ENCODE measurements at places on chromosomes 7 and 10.
A peak's percentile ranks its signal among the peaks of the same experiment; 100 is the strongest.

- DNase-seq: no peak
Observed at GRCh38 chr7:18191862-18192625, 164.4 kb upstream of the PRPS1L1 start.

DNA sequence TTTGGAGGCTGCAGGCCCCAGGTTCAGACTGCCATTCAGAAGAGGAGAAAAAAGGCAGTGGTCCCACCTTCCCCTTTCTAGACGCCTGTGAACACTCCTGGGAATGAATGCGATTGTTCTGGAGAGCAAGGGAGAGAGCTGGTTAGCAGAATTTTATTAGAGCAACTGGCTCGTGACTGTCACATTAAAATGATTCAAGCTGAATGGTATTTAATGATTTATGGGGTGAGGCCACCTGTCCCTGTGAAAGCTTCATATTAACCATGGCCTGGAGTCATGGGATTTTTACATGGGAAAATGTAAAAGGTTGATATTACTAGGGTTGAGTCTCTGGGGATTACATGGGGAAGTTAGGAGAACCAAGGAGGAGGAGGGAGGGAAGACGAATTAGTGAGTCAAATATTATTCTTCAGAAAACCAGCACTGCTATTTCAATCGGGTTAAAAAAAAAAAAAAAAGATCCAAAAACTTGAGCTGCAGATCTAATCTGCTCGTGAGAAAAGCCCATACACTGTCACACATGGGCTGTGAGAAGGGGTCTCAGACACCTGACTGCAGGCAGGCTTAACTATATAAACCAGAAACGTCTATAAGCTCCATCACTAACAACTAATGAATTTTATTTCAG lies 8.3 kb downstream of the CXCL12 start:
- no peak for DNase-seq

DNA sequence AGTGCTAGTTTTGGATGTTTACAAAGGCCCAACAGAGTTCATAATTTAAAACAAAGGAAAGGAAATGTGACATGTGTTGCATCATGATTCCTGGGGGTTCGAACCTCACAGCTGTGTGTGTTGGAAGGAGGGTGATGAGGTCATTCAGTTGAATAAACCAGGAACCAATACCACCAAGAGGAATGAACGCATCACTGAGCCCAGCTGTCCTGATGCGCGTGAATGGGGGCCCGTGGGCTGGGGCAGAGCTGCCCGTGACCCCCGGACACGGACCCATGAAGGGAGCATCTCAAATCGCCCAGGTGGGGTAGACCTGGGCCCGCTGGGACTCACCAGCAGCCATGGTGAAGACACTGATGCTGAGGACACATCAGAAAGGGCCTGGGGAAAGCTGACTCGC lies 33.0 kb downstream of the BRI3 start:
- DNase-seq: no peak

- no peak for DNase-seq
Observed at GRCh38 chr7:116752305-116753074, 80.5 kb downstream of the MET start.

GRCh38 chr10:24952707-24953645 lies 570 bp upstream of the PRTFDC1 start:
- DNase-seq: peak; percentile 39

- DNase-seq: no peak
Observed at GRCh38 chr7:103717574-103717973, 271.6 kb upstream of the SLC26A5 start.

DNA sequence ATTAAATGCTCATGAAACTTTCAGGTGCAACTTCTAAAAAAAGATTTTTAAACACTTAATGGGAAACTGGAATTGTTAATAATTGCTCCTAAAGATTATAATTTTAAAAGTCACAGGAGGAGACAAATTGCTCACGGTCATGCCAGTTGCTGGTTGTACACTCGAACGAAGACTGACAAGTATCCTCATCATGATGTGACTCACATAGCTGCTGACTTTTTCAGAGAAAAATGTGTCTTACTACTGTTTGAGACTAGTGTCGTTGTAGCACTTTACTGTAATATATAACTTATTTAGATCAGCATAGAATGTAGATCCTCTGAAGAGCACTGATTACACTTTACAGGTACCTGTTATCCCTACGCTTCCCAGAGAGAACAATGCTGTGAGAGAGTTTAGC lies 79.3 kb downstream of the ITGB8 start:
- no peak for DNase-seq

DNA sequence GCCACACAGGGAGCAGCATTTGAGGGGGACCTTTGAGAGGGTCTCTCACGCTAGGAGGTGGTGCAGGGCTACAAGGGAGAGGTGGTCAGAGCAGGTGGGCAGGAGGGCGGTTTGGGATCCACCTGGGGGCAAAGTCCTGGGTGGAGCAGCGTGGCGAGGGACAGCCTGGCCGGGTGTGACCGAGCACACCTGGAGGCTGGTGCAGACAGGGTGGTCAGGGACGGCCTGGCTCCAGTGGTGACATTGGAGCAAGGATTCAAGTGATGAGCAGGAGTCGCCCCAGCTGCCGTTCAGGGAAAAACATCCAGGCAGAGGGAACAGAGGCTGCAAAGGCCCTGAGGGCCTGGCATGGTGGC lies 36.0 kb downstream of the CLIP2 start:
- no peak for DNase-seq

DNA sequence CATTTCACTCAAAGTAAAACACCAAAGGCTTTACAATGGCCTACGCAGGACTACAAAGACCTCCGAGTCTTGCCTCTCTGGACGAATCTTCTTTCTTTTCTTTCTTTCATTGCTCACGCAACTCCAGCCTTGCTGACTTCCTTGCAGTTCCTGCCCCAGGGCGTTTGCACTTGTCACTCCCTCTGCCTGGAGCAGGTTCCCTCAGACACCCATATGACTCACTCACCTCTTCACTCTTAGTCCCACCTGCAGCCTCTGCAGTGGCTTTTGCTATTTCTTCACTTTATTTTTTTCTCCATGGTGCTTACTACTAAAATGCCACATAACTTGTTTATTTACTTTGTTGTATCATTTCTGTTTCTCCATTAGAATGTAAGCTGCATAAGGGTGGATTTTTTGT lies 33.1 kb downstream of the GHRHR start:
- DNase-seq: no peak

- DNase-seq: no peak
Observed at GRCh38 chr10:21969326-21970287, 33.9 kb downstream of the DNAJC1 start.

GRCh38 chr10:71795248-71795647 lies 21.9 kb upstream of the VSIR start:
- DNase-seq: peak; percentile 42

DNA sequence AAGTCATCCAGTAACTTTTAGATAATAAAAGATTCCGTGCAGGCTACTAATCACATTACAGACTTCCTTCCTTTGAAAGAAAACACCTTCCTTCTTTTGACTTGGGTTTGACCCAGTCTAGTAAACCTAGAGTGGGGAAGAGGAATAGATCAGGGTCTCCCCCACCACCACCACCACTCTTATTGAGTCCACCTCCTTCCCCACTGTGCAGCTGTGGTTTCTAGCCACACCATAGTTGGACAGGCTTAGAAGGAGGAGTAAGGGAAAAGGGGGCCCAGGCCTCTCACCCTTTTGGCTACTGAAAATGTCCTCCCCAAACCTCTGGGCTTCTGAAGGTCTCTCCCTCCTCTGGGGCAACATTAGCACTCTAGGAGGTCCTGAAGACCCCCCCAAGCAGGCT lies 372.7 kb downstream of the CALN1 start:
- DNase-seq: no peak
